ENCODE measurements at places on chromosomes 2 and 18. TPM values are rescaled to one million over a fixed set of nuclear protein-coding genes. Genes with fewer than 3 reads are reported as not detected.

The ACVR1C gene
- 2.2 TPM for total RNA-seq

The DSG4 gene
- not detected for total RNA-seq

The SERPINB13 gene
- not detected for total RNA-seq

The CHMP1B gene
- total RNA-seq, result 12.9 TPM

The KIAA2012 gene
- 0.30 TPM for total RNA-seq

The CXCR1 gene
- 0.30 TPM for total RNA-seq

The MYO1B gene
- 195 TPM for total RNA-seq

The BOLL gene
- total RNA-seq, result not detected

- DNase-seq, result no peak
Measured at GRCh38 chr2:105776560-105776928, 31.8 kb downstream of the NCK2 start.

DNA sequence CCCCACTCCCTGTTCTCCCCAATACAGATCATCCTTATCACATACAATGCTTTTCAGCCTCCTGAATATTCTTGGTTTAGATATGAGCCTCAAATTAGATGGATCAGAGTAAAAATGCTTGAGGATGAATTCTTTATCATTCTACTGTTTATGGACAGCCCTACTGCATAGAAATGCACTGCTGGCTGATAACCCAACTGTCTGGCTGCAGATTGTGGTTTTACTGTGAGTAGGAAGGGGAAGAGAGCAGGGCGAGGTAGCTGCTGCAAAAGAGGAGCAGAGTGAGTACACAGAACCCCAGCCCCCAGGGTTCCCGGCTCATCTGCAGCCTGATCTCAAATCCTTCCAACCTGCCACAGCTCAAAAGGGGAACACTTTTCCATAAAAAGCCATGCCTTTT, 29.4 kb upstream of the NCOA1 start:
- DNase-seq, result no peak

DNA sequence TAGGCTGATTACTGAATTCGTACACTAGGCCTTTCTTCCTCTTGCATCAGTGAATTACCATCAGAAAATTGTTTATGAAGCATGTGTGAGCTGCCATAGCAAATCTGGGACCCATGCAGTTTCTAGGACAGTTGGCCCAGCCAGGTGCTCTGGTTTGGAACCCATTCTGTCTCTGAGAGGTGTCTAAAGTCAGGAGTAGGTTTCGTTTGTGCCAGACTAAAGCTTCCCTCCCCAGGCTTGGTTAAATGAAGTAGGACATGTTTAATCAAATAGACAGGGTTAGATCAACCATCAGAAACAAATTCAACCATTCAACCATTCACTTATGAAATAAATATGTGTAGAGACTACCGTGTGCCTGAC, 176.9 kb downstream of the ALPK2 start:
- DNase-seq, result peak; percentile 86

GRCh38 chr2:168992026-168992425, 39.1 kb downstream of the ABCB11 start:
- no peak for DNase-seq

- no peak for DNase-seq
Measured at GRCh38 chr2:192140236-192140839, 54.4 kb downstream of the TMEFF2 start.

- DNase-seq, result no peak
Measured at GRCh38 chr2:131475831-131476230, at the start of gene TUBA3D. Gene TUBA3D (plus strand): TSS chr2:131476119. CDS start chr2:131476200, 81 bp downstream.

DNA sequence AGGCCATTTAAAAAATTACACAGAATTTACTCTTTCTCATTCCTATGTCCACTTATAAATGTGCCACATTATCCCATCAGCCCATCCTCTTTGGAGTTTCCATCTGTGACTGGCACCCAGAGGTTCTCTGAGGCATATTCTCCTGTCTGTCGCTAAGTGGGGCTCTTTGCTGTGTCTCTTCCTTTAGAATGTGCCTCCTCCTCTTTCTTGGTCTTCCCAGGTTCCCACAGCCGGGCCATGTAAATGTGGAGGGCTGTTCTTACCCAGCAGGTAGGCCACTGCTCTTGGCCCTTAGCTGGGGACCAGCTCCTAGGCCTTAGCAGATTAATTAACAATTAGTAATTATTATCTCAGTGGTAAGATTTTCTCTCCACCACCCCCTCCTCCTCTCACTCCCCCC, 167.0 kb downstream of the INSIG2 start:
- no peak for DNase-seq

- no peak for DNase-seq
Measured at GRCh38 chr18:28786926-28787325, 610.0 kb upstream of the CDH2 start.

GRCh38 chr2:61949714-61950560, 44.5 kb downstream of the COMMD1 start:
- DNase-seq, result no peak

- DNase-seq, result no peak
Measured at GRCh38 chr2:235958221-235958930, 209.8 kb downstream of the GBX2 start.
